ENCODE measurements at places on chromosomes 12 and 14. TPM values are rescaled to one million over a fixed set of nuclear protein-coding genes. Genes with fewer than 3 reads are reported as not detected.

Gene CISTR
- not detected for total RNA-seq

Gene C1QL4
- total RNA-seq = 1.4 TPM

- no peak for DNase-seq
Observed at GRCh38 chr12:127885954-127886750, 380.8 kb upstream of the TMEM132C start.

DNA sequence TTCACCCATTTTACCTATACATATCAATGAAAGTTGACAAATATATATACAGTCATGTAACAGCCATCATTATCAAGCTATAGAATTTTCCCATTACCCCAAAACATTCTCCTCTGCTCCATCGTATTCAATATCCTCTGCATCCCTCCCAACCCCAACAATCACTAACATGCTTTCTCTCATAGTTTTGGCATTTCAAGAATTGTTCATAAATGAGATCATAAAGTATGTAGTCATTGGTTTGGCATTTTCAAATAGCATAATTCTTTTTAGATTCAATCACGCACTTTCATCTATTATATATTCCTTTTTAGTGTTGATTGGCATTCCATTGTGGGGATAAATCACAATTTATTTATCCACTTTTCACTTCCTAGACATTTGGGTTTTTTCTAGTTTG is 866.0 kb upstream of the TMEM132C start:
- DNase-seq = no peak
